Activated T-helper 17 cell treated with anti-CD3 and anti-CD28 coated beads, Interleukin-2, amount 50 U/mL, for 72 hours (primary cell): ENCODE measurements at places on chromosomes 3 and 15.

GRCh38 chr3:22351806-22352205, 600.8 kb upstream of the ZNF385D start:
- no peak for ATAC-seq

DNA sequence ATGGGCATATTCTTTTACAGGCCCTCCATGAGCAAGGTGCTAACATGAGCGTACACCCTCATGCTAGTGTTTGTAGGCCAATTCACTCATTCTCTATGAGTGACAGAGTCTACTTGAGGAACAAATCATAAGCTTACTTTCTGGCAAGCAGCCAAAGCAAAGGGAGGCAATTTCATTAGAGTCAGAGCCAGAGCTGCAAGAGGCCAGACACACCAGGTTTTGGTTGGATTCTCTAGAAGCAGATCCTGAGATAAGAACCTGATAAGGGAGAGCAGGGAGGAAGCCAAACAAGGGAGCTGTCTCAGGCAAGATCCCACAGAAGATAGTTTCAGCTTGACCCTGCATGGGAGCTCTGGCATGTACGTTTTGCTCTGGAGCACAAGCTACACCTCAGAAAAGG, 214.1 kb upstream of the CTNNB1 start:
- ATAC-seq = no peak

GRCh38 chr3:186588632-186589031, 18.1 kb downstream of the DNAJB11 start:
- peak; percentile 70 for ATAC-seq

GRCh38 chr3:55624238-55624637, 137.1 kb upstream of the WNT5A start:
- ATAC-seq = no peak

DNA sequence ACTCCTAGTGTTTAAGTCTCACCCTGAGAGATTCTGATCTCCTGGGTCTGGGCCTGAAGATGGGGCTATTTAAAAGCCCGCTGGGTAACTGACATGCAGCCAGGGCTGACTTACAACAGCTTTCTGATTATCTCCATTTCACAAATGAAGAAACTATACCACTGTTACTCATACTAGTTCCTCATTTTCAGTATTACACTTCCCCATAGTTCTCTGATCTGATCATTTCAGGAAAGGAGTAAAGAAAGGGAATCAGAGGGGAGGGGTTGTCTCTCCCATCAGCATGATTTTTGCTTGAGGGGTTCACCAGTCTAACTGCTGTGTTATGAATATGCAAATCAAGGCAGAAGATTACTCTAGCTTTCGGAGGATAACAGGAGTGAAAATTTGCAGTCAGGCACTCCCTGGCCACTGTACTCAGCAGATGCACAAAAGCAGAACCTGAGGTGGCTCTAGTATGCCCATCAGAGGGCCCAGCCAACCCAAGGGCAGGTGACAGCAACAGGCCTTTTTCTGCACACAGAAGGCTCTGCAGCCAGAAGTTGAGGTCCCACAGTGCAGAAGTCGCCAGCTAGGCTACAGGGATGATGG, 59.4 kb downstream of the DAPK2 start:
- ATAC-seq = peak; percentile 85

DNA sequence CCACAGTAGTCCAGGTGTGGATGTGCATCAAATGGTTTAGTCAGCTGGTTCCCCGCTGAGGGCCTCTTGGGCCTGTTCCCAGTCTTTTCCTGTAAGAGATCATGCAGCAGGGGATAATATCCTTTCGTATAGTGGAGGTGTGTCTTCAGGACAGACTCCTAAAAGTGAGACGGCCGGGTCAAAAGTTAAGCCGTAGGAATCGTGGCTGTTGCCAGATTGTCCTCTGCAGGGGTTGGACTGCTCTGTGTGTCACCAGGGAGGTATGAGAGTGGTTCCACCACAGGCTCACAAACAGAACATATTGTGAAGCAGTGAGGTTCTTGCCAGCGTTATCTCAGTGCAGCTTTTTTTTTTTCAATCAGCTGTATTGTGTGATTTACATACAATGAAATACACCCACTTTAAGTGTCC, 95.0 kb downstream of the VGLL4 start:
- ATAC-seq = no peak

DNA sequence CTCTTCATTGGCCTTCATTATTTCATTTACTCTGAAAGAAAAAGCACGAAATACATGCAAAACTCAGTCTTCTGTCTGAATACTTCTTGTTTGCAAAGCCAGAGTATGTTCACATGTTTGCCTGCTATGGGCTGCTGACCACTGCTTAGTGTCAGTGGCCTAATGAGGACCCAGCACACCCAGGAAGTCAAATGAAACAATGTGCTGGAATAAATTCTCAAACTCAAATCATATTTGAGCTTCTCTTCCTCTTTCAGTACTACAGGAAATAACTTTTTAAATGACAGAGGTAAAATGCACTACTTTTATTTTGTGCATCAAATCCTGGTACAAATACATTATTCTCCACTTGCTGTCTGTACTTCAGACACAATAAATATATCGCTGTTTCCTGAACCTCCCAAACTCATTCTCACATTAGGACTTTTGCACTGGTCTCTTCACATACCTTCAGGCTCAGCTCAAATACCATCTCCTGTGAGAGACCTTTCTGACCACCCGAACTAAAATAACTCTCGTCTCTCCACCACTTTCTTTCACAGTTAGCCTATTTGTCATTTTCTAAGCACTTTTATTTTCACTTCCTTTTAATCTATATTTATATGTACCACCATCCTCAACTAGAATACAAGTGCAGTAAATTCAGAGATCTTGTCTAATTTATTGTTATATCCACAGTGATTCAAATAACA, 176.8 kb downstream of the TUSC7 start:
- no peak for ATAC-seq

DNA sequence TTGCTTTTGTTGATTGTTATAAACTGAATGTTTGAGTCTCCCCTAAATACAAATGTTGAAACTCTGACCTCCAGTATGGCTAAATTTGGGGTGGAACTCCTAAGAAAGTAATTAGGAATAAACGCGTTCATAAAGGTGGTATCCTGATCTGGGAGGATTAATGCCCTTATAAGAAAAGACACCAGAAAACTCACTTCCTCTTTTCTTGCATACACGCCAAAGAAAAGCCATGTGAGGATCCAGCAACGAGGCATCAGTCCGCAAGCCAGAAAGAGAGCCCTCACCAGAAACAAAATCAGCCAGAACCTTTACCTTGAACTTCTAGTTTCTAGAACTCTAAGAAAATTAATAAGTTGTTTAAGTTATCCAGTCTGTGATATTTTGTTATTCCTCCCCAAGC, 37.4 kb upstream of the AZI2 start:
- ATAC-seq = no peak

- ATAC-seq = peak; percentile 48
These were observed 18.8 kb downstream of the PLA2G4F start for GRCh38 chr15:42137461-42138261.

DNA sequence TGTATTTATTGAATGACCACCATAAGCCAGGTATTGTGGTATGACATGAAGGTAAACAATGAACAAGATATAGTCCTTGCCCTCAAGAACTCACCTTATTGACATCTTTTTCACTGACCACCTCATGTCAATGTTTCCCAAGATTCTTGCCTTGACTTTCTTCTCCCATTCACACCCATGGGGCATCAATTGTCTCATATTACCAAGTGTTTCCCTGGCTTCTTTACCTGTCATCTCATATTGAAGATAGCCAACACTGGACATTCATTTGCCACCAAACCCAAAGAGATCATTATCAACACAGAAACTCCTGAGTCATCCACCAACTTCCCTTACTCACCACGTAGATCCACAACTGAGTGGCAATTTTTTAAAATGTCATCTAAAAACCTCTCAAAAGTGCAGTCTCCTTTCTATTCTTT, 2.2 kb downstream of the EFHB start:
- ATAC-seq = peak; percentile 75

DNA sequence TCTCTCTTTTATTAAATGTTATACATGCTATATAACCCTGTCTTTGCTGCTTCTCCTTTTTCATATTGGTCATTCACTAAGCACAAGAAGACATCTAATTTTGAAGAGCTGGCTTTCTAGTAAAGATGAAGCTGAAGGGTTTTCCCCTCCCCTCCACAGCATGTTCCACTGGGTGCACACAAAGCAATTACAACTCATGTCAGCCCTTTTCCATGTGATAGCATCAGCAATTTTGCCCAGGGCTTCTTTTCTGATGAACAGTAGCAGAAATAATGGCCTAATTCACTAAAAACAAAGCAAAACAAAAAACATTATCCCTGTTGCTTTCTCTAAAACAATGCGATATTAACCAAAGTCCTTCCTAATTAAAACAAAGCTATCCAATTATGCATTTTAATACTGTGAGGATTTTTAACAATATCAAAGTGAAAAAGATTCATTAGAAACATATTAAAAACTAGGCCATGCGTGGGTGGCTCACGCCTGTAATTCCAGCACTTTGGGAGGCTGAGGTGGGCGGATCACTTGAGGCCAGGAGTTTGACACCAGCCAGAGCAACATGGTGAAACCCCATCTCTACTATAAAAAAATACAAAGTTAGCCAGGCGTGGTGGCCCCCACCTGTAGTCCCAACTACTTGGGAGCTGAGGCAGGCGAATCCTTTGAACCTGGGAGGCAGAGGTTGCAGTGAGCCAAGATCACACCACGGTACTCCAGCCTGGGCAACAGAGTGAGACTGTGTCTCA, 12.2 kb upstream of the PIK3R4 start:
- no peak for ATAC-seq

DNA sequence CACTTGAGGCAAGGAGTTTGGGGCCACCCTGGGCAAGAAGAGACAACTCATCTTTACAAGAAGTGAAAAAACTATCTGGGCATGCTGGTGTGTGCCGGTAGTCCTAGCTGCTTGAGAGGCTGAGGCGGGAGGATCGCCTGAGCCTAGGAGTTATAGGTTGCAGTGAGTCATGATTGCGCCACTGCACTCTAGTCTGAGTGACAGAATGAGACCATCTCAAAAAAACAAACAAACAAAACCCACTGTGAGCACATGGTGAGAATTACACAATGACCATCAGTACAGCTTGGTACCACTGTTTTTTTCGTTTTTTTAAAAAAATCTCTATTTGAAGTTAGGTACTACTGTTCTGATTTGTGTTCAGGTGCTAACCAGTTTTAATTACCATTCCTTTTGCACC, 13.6 kb downstream of the VPS39 start:
- ATAC-seq = peak; percentile 42

- peak; percentile 1 for ATAC-seq
These were observed 502 bp downstream of the DPH3 start for GRCh38 chr3:16264174-16264707.

DNA sequence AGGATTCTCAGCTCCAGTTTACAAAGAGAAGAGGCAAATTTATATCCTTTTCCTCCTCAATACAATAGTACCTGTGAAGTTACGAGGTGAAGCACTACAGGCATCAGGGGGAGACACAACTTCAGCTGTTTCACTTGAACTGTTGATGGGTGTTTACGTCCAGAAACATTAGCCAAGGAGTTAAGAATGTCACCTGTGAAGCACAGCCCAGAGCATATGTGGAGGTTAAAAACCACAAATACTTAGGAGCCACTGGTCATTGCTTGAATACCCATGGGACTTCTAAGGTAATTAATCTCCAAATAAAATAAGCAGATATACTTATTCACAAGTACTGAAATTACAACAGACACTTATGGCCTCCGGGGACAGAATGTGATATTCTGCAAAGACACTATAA, 246.5 kb downstream of the ULK4 start:
- no peak for ATAC-seq

GRCh38 chr15:39397883-39398282, 183.0 kb upstream of the THBS1 start:
- ATAC-seq = no peak

GRCh38 chr3:129308636-129309035, 30.0 kb downstream of the HMCES start:
- ATAC-seq = peak; percentile 30

GRCh38 chr3:139629033-139629432, 48.7 kb downstream of the NMNAT3 start:
- ATAC-seq = peak; percentile 52

- no peak for ATAC-seq
These were observed 86.7 kb downstream of the PPARG start for GRCh38 chr3:12375572-12375971.

GRCh38 chr3:97895216-97895615, 73.4 kb downstream of the CRYBG3 start:
- no peak for ATAC-seq

DNA sequence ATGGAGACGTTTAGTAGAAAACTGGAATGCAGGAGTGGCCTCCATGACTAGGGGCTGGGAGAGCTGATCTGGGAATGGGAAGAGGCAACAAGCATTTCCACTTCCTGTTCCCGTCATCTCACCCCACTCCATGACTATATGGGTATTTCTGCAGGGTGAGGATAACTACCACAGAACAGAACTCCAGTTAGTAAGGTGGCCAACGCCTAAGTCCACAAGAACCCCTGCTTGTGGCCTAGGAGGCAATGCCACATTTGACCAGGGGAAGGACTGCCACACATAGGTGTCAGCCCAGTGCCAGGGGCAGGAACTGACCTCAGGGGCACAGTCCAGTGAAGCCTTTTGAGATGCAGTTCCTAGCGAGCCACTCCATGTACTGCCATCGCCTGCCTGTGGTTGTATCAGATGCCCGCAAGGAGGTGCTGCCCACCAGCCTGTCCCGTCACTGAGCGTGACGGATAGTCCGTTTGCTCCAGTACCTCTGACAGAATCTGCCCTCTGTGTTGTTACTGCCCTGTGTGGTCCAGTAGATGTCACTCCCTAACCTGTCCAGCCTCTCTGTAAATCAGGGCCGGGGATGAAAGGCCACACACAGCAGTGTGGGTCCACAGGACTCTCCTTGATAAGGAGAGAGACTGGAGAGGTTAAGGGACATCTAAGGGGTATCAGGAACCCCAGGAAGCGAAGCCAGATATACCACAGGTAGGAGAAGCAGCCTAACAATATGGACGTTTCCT, 3.5 kb upstream of the MTFMT start:
- ATAC-seq = peak; percentile 46

GRCh38 chr15:101042320-101042719, 123.2 kb downstream of the LRRK1 start:
- no peak for ATAC-seq

GRCh38 chr3:119293871-119294695, at the start of gene ARHGAP31:
Gene ARHGAP31, plus strand, starts transcription at chr3:119294383. Its CDS starts 522 bp downstream, at chr3:119294905.
- peak; percentile 83 for ATAC-seq

DNA sequence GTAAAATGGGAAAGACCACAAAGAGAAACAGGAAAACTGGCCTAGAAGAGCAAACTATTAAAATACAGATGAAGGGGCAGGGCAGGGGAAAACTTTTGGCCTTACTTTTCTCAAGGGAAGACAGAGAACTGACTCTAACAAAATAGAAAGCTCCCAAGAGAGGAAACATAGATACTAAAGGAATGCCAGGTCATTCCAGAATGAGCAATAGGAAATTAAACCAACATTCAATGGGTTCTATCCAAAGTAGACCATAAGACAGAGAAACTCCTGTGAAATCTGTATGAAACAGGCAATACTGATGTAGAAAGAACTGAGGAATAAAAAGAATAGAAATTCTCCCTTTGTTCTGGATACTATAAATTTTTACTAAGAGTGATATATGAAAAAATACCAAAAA, 491.8 kb downstream of the MECOM start:
- no peak for ATAC-seq

- no peak for ATAC-seq
These were observed 460.7 kb upstream of the CNTN3 start for GRCh38 chr3:75075158-75075557.

- ATAC-seq = no peak
These were observed 397.4 kb downstream of the OTOL1 start for GRCh38 chr3:161893972-161894371.
